ENCODE measurements at places on chromosomes 7 and 10.
A peak's percentile ranks its signal among the peaks of the same experiment; 100 is the strongest.

- no peak for DNase-seq
These were observed 92.0 kb upstream of the INSIG1 start for GRCh38 chr7:155205368-155206317.

- peak; percentile 72 for DNase-seq
These were observed 150.4 kb downstream of the ETV1 start for GRCh38 chr7:13839063-13839462.

GRCh38 chr10:109976681-109977080 is 31.1 kb upstream of the ADD3 start:
- DNase-seq = no peak

DNA sequence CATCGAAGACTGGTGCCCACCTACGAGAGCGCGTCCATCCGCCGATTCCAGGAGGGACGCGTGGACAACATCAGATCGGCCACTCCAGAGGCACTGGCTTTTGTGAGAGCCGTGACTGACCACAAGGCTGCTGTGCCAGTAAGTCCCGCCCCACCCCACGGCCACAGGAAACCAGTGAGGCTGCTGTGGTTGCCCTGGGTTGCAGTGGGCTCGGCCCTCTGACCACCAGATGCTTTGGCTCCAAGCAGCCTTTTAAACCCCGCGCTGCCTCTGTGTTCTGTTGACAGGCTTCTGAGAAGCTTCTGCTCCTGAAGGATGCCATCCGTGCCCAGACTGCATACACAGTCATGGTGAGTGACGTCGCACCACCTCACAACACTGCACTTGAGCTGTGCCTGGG is 24.4 kb upstream of the C10orf53 start:
- DNase-seq = no peak

DNA sequence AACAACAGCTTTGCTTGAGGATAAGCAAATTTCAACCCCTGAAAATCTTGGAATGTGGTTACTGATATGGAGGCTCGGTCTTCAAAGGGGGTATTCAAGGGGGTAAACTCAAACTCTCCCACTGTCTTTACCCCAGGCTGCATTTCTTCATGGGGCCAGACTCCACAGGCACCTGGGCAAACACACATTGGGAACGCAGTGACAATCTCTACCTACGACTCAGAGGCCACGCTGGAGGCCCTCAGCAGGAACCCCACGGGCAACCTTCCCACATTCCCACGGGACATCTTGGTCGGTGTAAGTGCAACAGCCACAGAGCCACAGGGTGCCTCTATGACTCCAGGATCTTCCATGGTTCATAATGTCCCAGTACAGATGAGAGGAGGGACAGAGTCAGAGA is 2.2 kb upstream of the INSIG1 start:
- DNase-seq = no peak

DNA sequence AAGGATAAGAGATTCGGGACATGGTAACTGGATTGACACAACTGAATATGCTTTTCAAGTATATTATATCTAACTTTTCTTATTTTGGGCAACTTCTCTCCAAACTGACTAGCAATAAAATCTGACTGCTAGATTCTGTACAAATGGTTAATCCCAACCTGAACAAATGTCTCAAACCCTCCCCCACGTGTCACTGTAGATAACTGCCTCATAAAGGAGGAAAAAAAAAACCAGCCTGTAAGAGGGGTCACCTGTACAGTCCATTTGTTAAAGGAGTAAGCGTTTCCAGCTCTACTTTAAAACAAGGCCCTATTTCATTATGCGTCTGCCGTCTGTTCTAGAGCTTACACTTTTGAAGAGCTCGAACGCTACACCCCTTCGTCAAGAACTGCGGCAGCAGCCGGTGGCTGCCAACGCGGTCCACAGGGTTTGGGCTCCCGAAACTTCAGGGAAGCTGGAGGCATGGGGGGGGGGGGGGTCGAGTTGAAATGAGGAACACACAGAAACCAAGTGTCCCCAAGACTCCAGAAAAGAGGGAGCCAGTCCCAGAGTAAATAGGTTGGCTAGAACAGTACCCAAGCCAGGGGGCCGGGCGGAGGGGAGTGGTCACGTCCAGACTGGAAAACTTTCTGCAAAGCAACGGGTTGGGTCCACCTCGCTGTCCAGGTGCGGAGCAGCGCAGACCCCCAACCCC is 492 bp downstream of the COG5 start:
- DNase-seq = peak; percentile 36

GRCh38 chr7:94683066-94683465 is 27.1 kb upstream of the SGCE start:
- no peak for DNase-seq

DNA sequence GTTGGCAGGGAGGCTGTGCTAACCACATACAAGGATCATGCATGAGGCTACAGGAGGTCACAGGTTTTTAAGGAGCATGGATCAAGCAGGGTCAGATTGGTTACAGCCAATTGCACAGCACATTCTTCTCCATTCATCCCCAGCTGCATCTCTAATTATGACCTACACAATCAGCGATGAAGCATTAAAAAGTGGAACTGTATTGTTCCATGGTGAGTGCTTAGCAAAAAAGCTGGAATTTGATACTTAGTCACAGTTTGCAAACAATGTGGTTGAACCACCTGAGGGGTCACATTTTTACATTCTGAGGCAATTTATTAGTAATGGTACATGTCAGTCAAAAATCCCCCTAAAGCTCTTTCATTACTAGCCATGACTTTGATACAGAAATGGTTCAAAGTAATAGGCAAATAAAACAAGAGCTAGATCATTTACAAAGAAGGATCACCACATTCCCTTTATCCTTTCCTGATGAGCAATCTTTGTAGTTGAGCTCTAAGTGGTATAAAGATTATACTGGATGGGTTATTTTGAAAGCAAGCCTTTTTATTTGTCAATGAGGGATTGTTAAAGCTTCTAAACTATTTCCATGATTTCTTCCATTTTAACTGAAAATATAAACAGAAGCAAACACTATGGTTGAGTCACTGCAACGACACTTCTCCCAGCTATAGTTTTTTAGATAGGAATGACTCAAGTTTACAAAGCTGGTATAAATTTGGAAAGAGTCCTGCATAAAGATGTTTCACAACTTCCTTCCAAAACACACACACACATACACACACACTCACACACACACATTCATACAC is 217.8 kb upstream of the SEMA3A start:
- DNase-seq = no peak

DNA sequence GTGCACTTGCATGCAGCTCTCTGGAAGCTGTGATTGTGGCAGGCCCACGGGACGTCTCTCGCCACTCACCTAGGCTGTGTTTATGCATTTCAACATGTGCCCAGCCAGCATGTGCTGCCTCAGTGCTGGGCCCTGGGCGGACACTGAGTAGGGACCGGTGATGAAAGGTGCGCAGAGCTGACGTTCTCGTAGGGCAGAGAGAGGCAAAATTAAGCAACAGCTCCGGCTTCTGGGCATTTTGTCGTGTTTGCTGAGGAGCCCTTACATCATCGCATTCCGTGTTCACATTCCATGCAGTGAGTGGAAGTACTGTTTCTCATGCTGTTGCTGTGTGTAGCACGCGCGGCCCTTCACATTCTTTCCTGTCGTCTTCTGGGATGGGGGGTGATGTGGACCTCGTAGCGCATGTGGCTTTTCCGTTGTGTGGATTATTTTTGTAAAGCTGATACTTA is 50.5 kb downstream of the PRF1 start:
- no peak for DNase-seq

GRCh38 chr7:149621776-149622175 is 124.2 kb upstream of the ZNF746 start:
- DNase-seq = no peak

DNA sequence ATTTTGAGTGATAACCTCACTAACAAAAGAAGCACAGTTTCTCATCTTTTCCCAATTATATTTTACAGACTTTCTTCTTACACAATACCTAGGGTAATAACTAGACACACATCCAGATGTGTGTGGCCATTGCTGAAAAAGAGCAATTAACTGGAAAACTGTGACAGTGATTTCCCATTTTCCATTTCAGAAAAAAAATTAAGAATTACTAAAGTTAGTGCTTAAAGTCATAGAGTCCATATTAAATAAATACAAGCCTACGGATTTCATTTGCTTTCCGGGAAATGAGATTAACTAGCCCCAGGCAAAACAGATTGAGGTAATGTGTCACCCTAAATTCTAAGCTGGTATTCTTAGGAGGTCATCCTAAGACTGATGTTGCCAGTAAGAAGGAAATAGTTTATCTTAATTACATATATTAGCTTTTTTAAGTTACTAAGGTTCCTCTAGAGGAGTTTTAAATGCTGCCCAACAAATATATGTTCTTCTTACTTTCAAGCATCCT is 10.2 kb upstream of the MACC1 start:
- DNase-seq = no peak

- no peak for DNase-seq
These were observed 115.0 kb downstream of the EGFR start for GRCh38 chr7:55133630-55134358.

GRCh38 chr10:113961182-113962031 is 82.3 kb upstream of the ADRB1 start:
- DNase-seq = no peak

GRCh38 chr10:103154521-103155299 is 38.4 kb downstream of the NT5C2 start:
- DNase-seq = no peak

DNA sequence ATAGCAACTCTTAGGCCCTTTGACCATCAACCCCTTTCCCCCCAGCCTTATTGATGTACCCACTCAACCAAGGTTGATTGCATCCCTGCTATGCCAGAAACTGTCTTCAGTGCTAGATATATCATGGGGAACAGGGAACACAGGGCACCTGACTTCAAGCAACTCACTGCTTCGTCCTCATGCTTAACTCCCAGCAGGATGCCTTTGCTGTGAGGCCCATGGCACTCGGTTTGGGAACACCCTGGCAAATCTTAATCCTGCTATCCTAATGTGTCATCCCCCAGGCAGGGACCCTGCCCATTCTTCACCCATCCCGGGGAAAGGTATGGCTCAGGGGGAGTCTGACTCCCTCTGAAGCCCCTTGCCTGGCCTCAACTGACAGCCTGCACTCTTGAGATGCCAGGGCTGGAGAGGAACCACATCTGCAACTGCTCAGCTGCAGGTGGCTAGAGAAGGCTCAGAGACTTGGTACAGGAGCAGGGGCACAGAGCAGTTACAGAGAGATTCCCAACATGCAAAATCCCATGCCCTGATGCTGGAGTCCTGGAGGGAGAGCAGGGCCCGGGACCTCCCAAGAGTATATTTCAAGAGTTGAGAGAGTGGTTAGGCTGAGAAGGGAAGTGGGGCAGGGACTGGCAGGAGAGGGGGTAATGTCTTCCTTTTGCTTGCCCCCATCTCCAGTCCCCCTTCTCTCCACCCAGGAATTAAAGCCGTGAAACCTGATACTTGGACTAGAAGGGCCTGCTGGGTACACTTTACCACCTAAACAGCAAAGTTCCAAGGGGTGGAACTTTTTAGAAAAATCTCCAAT is 2.4 kb upstream of the UNC5B start:
- no peak for DNase-seq

DNA sequence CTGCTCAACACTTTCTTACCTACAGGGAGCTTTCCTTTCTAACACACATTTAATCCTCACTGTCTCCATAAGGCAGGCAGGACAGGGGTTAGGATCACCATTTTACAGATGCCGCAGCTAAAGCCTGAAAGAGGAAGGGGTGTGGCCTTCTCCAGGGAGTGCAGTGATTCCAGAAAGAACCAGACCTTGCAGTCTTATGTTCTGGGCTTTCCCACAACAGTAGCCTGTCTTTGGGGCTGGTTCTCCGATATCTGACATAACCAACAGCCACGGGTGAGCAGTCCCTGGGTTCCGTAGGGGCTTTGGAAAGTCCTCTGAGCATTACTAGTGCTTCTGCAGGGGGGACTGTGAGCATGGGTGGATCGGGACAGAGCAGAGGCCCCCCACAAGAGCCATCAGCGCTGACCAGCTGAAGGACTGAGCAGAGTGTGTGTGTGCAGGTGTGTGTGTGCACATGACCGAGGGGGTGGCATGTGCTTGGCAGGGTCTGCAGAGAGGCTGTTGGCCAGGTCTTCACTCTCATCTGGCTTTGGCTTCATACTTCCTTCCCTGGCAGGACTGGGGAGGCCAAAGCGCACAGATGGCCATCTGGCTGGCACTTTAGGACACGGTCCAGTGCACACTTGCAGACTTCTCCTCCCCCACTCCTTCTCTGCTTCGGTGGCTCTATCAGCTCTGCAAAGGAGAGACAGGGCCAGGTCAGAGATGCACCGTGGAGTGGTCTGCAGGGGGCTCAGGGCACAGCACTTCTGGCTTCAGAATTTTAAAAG is 400.3 kb downstream of the RPS24 start:
- peak; percentile 49 for DNase-seq

DNA sequence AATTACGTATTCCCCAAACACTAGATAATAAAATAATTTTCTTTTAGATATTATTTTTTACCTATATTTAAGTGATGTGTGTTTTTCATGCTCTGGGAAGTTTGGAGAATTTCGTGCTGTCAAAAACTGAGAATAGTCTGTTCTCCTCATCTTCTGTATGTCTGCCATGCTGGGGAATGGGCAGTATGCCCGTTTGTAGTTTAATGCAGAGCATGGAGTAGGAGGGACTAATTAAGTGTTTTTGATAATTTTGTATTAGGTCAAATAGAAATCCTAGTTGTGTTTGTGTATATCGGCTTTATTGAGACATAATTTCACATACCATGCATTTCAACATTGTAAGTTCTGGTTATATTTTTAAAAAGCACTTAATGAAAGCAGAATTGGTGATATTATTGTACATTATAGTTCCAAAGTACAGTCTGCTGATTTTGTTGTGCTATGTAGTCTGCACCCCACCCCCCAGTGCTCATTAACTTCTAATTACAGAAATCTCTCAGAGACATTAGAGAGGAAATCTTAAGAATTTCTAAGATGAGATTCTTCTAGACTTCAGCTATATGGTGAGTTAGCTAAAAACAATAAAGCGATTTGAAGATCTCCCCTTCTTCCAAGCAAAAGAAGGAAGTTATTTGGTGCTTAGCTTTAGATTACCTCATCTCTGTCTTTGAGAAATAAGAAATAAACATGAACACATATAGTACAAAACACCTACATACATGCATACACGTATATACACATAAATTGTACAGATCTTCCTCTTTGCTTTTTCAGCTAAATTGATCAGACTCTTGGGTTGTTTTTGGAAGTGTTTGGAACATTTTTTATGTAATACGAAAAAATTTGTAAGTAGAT is 22.2 kb downstream of the ZRANB1 start:
- no peak for DNase-seq

DNA sequence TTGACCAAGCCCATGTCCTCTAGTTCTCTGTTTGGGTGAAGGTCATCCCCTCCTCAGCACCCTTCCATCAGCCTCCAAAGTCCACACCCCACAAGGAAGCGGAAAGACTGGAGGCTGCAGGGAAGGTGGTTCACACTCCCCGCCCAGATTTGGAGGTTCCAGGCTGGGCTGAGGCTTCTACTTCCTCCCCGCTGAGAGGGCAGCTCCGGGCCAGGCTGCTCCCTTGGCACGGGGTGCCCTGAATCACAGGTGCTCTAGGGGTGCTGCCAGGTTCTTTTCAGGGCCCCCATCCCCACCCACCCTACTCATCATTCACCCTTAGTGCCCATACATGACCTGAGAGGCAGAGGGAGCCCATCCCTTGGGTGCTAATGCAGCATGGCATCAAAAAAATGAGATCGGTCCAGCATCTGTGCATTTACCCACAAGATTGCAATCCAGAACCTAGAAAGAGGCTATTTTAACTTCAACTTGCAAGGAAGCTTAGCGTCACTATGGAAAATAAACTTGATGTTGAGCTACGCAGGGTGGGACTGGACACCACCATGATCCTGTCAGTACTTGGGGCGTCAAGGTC is 47.3 kb upstream of the ZMIZ1 start:
- DNase-seq = no peak

GRCh38 chr10:132363921-132364593 is 32.1 kb downstream of the LRRC27 start:
- DNase-seq = no peak

Data from NCI-H1092 (cell line).